Activated CD8-positive, alpha-beta memory T cell treated with anti-CD3 and anti-CD28 coated beads, Interleukin-2, amount 10 ng/mL, durations not matched to agents 7 days and 5 days (primary cell): ENCODE measurements at places on chromosomes 5 and 9.
A peak's percentile ranks its signal among the peaks of the same experiment; 100 is the strongest.

- no peaks in the 10 kb centered on the region for H3K4me1 ChIP-seq
- peaks cover 7% of the 10 kb centered on the region for H3K36me3 ChIP-seq
- no peak overlapping the region for H3K27ac ChIP-seq
- no peak for DNase-seq
- no peaks in the 10 kb centered on the region for H3K27me3 ChIP-seq
These were observed 13.4 kb downstream of the HSPA5 start for GRCh38 chr9:125227761-125228160.

GRCh38 chr5:138784590-138784989 lies 31.4 kb downstream of the CTNNA1 start:
- no peaks in the 10 kb centered on the region for H3K27me3 ChIP-seq
- peaks cover 3% of the 10 kb centered on the region for H3K36me3 ChIP-seq
- no peak for DNase-seq

- no peaks in the 10 kb centered on the region for H3K4me1 ChIP-seq
- peaks cover 2% of the 10 kb centered on the region for H3K27me3 ChIP-seq
- DNase-seq, result no peak
- no peak overlapping the region for H3K4me3 ChIP-seq
- H3K36me3 ChIP-seq, result no peaks in the 10 kb centered on the region
These were observed 359.6 kb downstream of the EBF1 start for GRCh38 chr5:158739951-158740757.

GRCh38 chr9:21443849-21444625 lies 3.8 kb downstream of the IFNA1 start:
- peaks cover 14% of the 10 kb centered on the region for H3K27me3 ChIP-seq
- DNase-seq, result no peak
- peak overlapping the region; percentile 15 for H3K27ac ChIP-seq
- H3K4me3 ChIP-seq, result peak overlapping the region; percentile 45

DNA sequence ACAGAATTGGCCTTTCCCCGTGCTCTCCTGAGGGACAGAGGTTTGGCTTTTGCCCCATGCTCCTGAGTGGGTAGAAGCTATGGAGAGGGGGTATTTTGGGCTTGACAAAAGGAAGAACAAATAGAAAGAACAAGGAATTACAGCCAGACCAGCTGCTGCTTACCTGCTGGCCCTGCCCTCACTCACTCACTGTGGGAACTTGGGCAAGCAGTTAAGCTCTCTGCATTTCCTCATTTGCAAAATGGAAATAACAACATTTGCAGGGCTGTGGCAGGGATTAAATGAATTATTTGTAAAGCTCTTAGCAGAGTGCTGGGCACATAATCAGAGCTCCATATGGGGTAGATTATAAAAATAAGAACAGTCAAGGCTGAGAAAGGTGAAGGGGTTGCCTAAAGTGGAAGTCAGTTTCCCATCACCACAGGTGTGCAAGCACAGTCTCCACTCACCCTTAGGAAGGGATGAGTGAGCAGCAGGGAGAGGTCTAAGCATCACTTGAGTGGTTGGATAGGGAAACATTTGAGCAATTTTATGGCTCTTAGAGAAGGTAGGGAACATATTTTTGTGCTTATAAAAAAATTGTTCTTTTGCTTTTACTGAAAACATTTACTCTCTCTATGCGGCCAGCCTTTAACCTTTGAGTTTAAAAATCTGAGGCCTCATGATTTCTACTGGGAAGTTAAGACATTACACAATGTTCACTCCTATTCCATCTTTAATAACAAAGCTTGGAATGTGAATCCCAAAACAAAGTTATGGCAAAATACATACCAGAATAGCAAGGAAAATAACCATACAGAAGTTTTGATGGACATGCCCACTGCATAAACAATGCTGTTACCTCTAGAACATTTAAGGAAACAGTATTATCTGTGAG lies 42.8 kb upstream of the LHFPL2 start:
- no peak for DNase-seq
- H3K4me1 ChIP-seq, result no peaks in the 10 kb centered on the region
- H3K4me3 ChIP-seq, result no peak overlapping the region
- H3K27me3 ChIP-seq, result peaks cover 38% of the 10 kb centered on the region
- H3K27ac ChIP-seq, result no peak overlapping the region

- no peaks in the 10 kb centered on the region for H3K27me3 ChIP-seq
- no peak for DNase-seq
- no peak overlapping the region for H3K27ac ChIP-seq
- H3K4me3 ChIP-seq, result no peak overlapping the region
- peaks cover 7% of the 10 kb centered on the region for H3K4me1 ChIP-seq
These were observed 53.0 kb upstream of the GRAMD2B start for GRCh38 chr5:126369995-126370731.

- peaks cover 67% of the 10 kb centered on the region for H3K27me3 ChIP-seq
- H3K4me3 ChIP-seq, result peak overlapping the region; percentile 87
- no peak overlapping the region for H3K27ac ChIP-seq
These were observed 729 bp upstream of the RORB start for GRCh38 chr9:74496406-74496805.

DNA sequence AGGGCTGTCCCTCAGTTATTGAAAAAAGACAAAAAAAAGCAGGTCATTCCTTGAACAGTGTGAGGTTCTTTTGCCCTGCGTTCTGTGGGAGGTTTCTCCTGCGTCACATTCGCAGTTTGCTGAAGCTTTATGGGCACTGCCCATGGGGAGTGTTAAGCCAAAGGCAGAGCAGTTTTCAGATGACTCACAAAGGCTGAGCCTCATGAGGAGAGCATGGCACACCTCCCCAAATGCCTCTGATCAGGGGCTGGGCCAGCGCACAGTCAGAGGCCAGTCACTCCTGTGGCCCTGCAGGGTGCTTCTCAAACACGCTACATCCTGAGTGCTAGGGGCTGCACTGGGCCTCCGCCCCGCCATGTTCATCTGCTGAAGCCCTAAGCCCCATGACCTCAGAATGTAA lies 38.4 kb downstream of the IRX1 start:
- H3K4me3 ChIP-seq, result no peak overlapping the region
- no peaks in the 10 kb centered on the region for H3K4me1 ChIP-seq
- no peaks in the 10 kb centered on the region for H3K36me3 ChIP-seq
- DNase-seq, result no peak

DNA sequence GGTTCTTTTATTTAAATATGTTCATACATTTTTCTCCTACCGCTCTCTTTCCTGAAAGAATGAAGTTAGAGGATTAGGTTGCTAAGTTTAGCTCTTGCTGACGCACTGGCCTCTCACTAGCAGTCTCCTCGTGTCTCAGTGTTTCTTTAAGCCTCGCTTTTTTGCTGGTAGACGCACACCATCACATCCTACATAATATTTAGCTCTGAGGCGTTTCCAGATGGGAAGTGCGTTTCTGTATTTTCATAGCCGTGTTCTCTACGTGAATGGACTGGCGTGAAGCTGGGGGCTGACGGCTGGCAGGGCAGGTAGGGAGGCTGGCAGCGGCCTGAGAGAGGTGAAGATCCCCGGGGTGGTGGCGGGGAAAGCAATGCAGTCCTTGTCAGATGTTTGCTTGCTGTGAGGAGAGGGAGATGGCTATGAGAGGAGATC lies 79.2 kb upstream of the SPRY4 start:
- no peak for DNase-seq
- no peak overlapping the region for H3K4me3 ChIP-seq
- no peak overlapping the region for H3K27ac ChIP-seq
- H3K4me1 ChIP-seq, result no peaks in the 10 kb centered on the region
- H3K27me3 ChIP-seq, result peaks cover 8% of the 10 kb centered on the region
